ENCODE measurements at places on chromosomes 7 and 10. TPM values are rescaled to one million over a fixed set of nuclear protein-coding genes. Genes with fewer than 3 reads are reported as not detected.
A peak's percentile ranks its signal among the peaks of the same experiment; 100 is the strongest.

DNA sequence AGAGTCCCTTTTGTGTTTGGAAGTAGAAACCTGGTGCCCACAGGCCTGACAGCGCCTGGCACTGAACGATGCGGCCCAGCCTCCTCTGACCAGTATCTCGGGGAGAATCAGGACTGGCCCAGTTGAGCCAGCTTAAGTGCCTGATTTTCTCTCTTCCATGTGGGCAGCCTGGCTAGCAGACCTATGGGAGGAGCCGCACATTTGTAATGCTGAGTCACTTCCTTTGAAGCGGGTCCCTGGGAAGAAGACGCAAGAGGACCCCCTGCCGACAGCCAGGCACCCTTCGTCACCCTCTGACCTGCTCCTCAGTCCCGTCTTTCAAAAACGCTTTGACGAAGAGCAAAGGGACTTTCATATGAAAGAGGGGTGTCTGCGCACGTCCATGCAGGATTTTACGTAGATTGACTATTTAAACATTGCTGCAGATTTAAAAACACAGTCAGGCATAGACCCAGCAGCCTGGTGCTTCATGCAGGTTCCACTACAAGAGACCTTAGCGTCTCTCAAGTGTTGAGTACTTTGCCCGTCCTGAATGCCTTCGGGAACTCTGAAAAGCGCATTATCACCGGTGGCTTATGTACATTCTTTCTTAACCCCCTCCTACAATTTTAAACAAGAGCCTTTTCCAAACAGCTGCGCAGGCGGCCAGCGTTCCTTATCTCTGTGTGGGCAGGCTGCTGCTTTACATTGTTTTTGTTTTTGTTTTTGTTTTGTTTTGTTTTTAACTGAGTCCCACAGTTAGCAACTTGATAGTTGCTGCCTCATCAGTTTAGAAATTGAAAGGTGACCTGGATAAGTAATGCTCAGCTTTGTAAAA lies 36.5 kb upstream of the AP5Z1 start:
- H3K4me3 ChIP-seq: no peak overlapping the region
- no peak for DNase-seq
- no peak overlapping the region for H3K27ac ChIP-seq

GRCh38 chr10:15222511-15222910 lies 54.0 kb upstream of the NMT2 start:
- H3K36me3 ChIP-seq: no peaks in the 10 kb centered on the region
- H3K27me3 ChIP-seq: no peaks in the 10 kb centered on the region
- H3K4me1 ChIP-seq: no peaks in the 10 kb centered on the region
- no peak overlapping the region for H3K27ac ChIP-seq

Gene PSMC2
- total RNA-seq: 125 TPM

GRCh38 chr7:110964775-110965174 lies 126.2 kb upstream of the LRRN3 start:
- no peaks in the 10 kb centered on the region for H3K36me3 ChIP-seq
- no peaks in the 10 kb centered on the region for H3K4me1 ChIP-seq
- no peak overlapping the region for H3K27ac ChIP-seq
- H3K27me3 ChIP-seq: no peaks in the 10 kb centered on the region
- no peak for DNase-seq

DNA sequence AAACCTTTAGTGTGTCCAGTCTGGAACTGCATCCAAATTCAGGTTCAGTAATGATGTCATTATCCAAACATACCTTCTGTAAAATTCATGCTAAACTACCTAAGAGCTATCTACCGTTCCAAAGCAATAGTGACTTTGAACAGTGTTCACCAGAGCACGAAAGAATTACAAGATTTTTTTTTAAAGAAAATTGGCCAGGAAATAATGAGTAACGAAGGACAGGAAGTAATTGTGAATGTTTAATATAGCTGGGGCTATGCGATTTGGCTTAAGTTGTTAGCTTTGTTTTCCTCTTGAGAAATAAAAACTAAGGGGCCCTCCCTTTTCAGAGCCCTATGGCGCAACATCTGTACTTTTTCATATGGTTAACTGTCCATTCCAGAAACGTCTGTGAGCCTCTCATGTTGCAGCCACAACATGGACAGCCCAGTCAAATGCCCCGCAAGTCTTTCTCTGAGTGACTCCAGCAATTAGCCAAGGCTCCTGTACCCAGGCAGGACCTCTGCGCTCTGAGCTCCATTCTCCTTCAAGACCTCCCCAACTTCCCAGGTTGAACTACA lies 694 bp upstream of the FAS start:
- DNase-seq: no peak
- peak overlapping the region; percentile 83 for H3K4me3 ChIP-seq
- H3K27me3 ChIP-seq: no peaks in the 10 kb centered on the region
- peaks cover 10% of the 10 kb centered on the region for H3K4me1 ChIP-seq
- no peaks in the 10 kb centered on the region for H3K36me3 ChIP-seq

DNA sequence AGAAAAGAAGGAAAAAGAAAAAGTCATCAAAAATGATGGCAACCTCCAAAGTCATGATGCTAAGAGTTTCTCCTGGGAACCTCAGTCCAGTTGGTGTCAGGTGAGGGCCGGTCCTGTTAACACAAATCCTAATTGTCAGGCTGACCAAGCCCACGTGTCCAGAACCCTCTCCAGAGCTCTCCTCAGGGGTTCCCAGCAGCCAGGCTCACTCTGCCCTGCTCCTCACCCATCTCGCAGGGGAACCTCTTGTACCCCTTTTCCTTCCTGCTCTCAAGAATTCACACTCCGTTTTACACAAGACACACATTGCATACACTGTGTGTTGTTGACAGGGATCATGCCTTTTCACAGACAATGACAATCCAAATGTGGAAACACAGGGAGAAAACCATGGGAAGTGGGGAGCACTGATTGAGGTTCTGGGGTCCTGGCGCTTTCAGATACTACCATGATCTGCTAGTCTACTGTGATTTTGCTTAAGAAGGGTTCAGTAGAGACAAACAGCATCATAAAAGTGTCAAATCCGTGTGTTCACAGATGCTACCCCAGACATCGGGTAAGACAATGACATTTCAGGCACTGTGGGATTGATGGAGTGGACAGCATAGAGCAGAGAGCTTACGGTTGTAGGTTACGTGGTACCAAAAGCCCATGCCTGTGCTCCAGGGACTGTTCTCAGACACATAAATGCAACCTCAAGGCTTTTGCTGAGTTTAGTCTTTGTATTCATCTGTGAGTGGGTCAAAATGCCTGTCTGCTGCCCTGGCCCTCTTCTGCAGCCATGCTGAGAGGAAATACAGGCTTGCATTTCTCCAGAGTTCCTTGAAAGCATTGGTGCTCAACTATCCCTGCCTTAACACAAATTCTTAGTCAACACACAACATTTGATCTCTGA lies 16.0 kb downstream of the IL2RA start:
- H3K36me3 ChIP-seq: no peaks in the 10 kb centered on the region
- no peak for DNase-seq
- H3K27me3 ChIP-seq: no peaks in the 10 kb centered on the region
- peak overlapping the region; percentile 9 for H3K4me3 ChIP-seq

DNA sequence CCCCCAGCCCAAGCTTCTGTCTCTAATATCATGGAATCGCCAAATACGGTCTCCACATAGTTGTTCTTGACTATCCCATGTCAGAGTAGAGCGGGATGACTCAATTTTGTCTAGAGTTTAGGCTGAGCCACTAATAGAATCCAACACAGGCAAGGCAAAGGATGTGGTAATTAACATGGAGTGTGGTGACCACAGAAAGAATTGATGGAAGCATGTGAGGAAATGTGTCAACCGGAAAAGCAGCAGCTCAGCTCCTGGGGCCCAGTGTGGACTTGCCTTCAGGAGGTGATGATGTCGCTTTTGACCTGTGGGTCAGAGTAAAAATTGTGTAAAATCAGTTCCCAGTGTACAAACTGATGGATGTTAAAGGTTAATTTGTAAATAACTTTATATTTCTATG lies 139.3 kb upstream of the KLF6 start:
- no peaks in the 10 kb centered on the region for H3K27me3 ChIP-seq
- no peak overlapping the region for H3K27ac ChIP-seq
- no peak for DNase-seq
- no peaks in the 10 kb centered on the region for H3K4me1 ChIP-seq
- no peak overlapping the region for H3K4me3 ChIP-seq
- no peaks in the 10 kb centered on the region for H3K36me3 ChIP-seq

GRCh38 chr10:30751678-30752331 lies 122.3 kb upstream of the LYZL2 start:
- peaks cover 32% of the 10 kb centered on the region for H3K4me1 ChIP-seq
- peak overlapping the region; percentile 71 for H3K27ac ChIP-seq
- H3K4me3 ChIP-seq: no peak overlapping the region
- DNase-seq: peak; percentile 32
- H3K36me3 ChIP-seq: no peaks in the 10 kb centered on the region
- no peaks in the 10 kb centered on the region for H3K27me3 ChIP-seq
